ENCODE measurements at places on chromosomes 12 and 14.

DNA sequence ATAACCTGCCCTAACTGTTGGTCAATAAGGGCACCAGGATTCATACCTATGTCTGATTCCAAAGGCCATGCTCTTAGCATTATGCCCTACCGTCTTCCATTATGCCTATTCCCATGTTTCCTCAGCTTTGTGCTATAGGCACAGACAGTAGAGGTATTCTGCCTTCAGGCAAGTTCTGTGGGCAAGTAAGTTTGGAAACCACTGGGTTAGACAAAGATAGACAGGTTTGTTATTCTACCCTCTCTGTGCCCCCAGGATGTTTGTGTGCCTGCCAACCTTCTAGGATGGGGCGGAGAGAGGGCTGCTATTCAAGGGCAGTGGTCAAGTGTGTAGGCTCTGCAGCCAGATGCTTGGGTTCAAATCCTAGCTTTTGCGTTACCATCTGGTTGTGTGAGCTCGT is 4.6 kb downstream of the RAPGEF3 start:
- no peak for DNase-seq

GRCh38 chr14:52661314-52661713 is 34.0 kb downstream of the ERO1A start:
- no peak for DNase-seq

GRCh38 chr14:60214415-60215126 is 34.5 kb upstream of the PPM1A start:
- no peak for DNase-seq

DNA sequence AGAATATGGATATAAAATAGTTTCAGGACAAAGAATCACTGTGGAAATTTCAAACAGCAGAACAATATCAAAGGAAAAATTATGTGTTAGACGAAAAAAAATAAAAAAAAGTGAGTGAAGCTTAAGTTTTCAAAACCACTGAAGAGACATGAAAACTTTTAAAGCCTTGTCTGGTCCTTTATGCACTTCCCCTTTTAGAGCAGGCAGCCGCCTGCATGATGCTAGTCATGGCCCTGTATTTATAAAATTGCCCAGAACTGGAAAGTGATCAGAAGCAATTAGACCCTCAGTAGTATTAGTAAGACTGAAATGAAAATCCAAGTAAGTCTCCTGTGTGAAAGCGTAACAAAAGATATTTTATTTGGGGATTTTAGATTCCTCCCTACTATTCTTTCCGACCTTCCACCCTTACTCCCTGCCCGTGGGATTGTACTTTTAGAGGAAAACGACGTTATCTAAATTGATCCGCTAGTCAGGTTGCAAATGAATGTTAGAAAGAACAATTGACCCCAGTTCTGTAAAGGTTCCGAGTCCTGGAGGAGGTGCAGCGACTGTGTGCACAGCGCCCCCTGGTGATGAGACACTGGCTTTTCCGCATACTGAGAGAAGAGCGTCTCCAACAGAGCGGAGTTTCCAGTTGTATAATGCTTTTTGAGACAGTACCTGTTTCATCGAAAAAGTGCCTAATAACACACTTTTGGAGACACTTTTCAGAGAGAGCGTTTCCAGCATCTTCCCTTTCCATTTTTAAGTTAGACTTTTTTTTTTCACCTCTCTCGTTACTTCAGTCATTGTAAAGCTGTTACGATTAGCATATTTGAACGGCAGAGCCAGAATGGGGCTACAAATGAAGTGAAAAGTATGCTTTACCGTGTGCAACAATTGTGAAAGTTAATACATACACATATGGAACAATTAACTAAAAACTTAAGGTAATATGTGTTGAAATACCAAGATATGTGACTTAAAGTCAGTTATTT is 12.4 kb downstream of the MGST1 start:
- no peak for DNase-seq

DNA sequence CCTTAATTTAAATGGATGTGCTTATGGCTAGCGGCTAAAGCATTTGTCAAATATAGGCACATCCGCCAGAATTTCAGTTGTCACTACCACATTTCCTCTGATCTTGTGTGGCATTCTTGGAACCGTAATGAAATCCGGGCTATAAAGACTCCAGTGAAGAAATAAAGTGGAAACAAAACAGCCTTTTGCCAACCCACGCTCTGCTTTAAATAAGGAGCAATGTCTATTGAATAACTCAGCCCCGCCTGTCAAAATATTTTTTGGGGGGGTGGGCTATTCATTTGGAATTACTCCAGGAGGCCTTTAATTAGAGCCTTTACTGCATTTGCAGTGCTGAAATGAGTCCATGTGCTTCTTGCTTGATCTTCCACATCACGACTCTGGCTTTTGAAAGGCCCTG is 179.6 kb upstream of the RPH3A start:
- no peak for DNase-seq

Measured in GM18507 (cell line).